Lung microvascular endothelial cell (primary cell): ENCODE measurements at places on chromosomes 7 and 10. TPM values are rescaled to one million over a fixed set of nuclear protein-coding genes. Genes with fewer than 3 reads are reported as not detected.

The CDK1 gene
- total RNA-seq = 9.9 and 23.5 TPM in 2 replicates

The GRID2IP gene
- under 0.01 TPM in 2 replicates for total RNA-seq

The EBF3 gene
- under 0.01 and 0.40 TPM in 2 replicates for total RNA-seq

DNA sequence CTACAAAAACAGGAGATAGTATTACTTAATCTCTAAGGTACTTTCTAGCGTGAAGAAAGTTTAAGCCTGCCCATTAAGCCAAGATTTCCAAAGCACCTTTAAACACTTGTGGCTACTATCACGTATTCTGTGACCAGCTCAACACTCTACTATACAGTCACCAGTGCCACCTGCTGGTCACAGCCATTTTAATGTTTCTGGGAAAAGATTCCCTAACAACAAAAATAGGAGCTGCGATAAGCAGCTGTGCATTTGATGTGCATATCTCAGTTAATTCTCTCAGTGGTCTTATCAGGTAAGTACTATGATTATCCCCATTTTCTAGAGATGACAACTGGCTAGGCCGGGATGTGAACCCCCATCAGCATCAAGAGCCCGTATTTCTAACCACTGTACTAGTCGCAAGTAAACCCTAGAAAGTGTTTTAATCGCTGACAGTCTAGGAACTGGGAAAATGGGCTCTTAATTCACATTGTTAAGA lies 860 bp downstream of the SEC31B start:
- DNase-seq = peak; percentile 76

GRCh38 chr7:88789480-88790064 lies 6.0 kb downstream of the TEX47 start:
- DNase-seq = peak; percentile 30

GRCh38 chr7:23396222-23397015 lies 73.9 kb downstream of the IGF2BP3 start:
- DNase-seq = no peak

DNA sequence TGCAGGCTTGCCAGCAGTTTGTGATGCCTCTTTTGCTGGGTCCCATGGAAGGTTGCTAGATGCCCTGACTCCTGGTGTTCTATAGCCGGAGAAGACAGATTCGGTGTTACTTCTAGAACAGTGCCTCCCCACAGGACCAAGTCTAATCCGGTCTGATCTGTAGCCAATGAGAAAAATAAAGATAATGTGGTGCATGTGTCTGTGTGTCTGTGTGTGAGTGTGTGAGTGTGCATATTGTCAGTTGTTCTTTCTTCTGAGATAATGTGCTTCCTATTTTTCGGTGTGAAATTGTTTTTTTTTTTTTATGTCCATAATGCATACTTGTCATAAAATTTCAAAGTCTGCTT lies 29.7 kb upstream of the ZNRF2 start:
- no peak for DNase-seq

- no peak for DNase-seq
These were observed 26.5 kb downstream of the HDAC9 start for GRCh38 chr7:18521945-18522566.

DNA sequence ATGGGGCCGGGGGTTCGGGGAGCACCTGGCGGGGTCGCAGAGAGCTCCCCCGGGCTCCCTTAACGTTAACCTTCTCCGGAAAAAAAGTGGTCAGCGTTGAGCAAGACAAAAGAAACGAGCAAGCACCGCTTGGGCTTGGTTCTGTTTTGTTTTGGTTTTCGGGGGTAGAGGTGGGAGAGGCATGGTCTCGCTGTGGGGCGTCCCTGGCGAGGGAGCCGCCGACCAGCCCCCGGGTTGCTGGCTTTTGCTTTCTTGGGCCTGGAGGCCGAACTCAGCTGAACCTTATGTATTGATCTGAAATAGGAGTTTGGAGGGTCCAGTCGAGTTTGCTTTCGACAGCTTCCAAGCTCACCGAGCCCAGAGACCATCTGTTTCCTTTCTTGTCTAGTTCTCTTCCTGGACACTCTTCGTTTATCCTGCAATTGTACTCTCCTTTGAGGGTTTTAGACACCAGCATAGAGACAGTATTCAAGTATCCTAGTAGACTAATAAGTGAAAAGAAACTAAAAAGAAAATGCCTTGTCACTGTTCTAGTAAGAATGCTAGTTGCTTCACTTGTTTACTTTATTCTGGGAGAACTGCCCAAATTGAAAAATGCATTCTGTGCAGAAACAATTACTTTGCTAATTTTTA lies 980 bp downstream of the FHIP2A start:
- DNase-seq = peak; percentile 89
